ENCODE measurements at places on chromosomes 5 and 9.

DNA sequence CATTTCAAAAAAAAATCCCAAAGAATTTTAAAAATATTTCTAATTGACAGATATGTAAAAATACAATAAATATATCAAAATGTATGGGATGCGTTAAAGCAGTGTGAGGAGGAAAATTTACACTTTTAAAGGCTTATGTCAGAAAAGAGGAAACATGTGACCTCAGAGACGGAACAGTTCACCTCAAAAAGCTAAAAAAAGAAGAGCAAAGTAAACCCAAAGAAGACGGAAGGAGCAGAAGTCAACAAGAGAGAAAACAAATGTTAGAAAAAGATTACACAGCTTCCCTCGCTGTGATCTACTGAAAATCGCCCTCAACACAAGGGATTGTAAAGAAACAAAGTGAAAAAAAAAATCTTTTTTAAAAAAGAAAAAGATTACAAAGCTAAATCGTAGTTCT lies 186.9 kb downstream of the AUH start:
- DNase-seq, result no peak

- no peak for DNase-seq
These were observed 492.2 kb upstream of the ARRDC3 start for GRCh38 chr5:91875196-91875779.

DNA sequence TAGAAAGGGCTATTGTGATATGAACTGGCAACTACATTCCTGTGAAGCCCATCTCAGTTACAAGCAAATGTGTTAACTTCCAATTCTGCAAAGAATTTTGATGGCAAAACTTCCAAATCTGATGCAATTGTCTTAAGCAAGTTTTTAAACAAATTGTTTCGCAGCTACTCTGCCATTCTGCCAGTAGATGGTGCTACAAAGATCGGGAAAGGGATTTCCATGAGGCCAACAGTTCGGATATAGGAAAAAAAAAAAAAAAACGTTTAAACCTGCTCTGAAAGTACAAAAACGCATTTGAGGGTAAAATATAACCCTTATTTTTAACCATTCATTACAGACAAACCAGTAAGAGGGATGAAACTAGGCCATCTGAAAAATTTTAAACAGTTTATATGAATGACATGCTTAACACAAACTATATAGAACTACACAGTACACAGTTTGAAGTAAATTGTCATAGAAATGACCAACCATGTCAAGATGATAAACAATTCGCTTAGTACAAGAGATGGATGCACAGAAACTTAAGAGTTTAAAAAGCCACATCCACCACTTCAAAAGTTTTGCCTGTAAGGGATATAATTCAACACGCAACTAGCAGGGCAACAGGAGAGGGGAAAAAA lies 2.2 kb downstream of the HNRNPA0 start:
- DNase-seq, result no peak

GRCh38 chr5:134578578-134579283 lies 53.3 kb downstream of the JADE2 start:
- no peak for DNase-seq

DNA sequence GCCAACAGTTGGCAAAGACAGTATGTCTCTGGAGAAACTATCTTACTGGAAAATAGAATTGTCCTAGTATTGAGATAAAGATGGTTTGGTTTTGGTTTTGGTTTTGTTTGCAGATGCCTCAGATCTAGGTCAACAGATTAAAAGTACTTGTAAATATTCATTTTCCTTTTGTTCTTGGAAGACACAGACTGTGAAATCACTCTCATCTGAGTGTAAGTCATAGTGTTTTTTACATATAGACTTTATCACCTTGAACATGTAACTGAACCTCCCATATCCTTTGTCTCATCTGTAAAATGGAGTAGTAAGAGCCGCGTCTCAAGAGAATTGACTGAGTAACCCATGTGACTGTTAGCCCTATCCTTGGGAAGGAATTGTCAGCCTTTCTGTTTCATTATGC lies 34.3 kb downstream of the MAP3K1 start:
- DNase-seq, result no peak

DNA sequence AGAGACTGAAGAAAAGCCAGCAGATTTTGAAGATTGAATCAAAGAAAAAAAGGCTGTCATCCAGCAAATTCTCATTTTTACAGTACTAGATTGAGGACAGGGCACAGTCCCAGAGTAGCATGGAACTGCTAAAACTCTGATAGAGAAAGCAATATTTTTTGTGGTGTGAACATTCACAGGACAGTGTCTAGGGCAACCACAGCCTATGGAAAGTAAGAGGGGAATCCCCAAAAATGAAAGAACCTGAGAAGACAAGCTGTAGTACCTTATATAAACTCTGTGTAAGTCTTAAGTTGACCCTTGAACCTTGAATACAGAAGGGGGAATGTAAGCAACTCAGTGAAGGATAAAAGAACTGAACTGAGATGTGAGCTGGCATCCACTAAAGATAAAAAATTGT lies 540.3 kb downstream of the HINT1 start:
- no peak for DNase-seq

- DNase-seq, result no peak
These were observed 41.3 kb downstream of the ROPN1L start for GRCh38 chr5:10482791-10483530.

DNA sequence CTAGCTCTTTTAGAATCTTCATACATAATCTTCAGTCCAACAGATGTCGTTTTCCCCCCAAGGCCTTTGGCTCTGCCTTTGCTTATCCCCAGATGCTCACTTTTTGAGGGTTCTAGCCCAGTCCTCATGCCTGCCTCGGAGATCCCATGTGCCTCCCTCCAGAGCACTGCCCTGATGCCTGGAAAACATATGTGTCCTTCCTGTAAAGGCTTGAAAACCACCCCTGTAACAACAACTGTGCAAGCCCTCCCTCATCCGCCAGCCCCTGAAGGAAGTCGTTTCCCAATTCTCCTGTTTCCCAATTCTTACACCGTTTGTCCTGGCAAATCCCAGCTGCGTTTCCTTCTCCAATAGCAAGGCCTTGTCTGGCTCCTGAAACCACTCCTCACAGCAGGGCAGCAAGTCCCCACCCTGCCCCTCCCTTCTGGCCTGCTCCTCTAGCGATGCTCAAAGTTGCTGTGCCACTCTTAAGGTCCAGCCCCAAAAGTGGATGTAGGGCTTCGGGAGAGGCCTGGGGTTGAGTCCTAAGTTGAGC lies 52.2 kb downstream of the SLC36A1 start:
- no peak for DNase-seq

GRCh38 chr9:98481676-98482075 lies 226.2 kb upstream of the TBC1D2 start:
- no peak for DNase-seq

- no peak for DNase-seq
These were observed 11.8 kb upstream of the MRNIP start for GRCh38 chr5:179870403-179870903.

- DNase-seq, result peak; percentile 88
These were observed 613 bp downstream of the ZBTB5 start for GRCh38 chr9:37464426-37465248.

- no peak for DNase-seq
These were observed 5.0 kb downstream of the NCBP1 start for GRCh38 chr9:97638666-97639065.

GRCh38 chr9:111966861-111967291 lies 70.3 kb downstream of the UGCG start:
- DNase-seq, result no peak

GRCh38 chr5:94485067-94485466 lies 133.3 kb downstream of the KIAA0825 start:
- no peak for DNase-seq

GRCh38 chr9:117156771-117157535 lies 257.9 kb downstream of the ASTN2 start:
- DNase-seq, result no peak

DNA sequence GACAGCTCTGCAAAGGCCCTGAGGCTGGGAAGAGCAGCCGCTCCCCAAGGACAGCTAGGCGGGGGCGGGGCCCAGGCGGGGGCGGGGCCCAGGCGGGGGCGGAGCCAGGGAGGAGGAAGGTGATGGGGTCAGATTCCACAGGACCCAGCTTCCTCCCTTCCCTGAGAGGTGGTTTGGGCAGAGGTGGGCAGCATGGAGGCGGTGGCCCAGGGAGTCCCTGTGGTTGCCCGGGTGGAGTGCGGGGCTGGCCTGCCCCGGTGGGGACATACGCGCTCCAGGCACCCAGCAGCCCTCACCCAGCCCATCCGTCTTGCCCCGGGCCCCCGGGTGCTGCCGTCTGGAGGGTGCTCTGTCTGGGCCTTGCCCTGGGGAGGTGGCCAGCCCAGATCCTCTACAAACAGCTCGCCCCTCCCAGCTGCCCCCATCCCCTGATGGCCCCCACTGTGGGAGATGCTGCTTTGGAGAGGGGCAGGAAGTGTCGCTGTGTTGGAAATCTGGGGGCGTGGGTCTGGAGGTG lies 11.0 kb upstream of the RNU6ATAC start:
- DNase-seq, result no peak

DNA sequence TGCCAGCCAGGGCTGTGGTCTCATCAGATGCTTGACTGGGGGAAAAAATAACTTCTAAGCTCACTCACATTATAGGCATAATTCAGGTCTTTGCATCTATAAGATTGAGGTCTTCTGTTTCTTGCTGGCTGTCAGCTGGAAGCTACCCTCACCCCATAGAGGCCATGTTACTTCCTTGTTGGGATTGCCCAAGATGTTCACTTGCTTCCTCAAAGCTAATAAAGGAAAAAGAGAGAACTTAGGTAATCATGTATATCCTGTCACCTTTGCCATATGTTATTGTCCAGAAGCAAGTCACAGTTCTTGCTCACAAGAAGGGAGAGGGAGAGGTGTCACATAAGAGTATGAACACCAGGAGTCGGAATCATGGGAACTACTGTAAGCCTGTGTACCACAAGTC lies 38.7 kb upstream of the ANKRD34B start:
- DNase-seq, result no peak

- DNase-seq, result no peak
These were observed 6.3 kb upstream of the KCNIP1 start for GRCh38 chr5:170497311-170498038.

GRCh38 chr9:117325110-117325731 lies 89.6 kb downstream of the ASTN2 start:
- DNase-seq, result no peak

DNA sequence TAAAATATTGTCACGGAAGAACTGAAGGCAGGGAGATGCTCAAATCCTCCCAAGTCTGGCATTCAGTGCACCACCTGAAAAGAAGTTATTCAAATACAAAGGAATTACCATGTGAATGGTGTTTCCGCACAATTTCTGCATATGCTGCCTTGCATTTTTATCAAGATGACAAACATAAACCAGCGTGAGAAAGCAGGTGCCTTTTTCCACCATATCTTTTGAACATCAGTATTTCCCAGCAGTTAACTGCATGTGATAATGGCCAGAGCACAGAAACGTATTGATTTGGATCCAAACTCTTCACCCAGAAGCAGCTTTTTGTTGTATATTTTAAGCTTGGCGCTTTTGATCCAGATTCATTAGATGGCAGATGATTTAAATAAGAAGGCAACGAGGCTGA lies 808.0 kb downstream of the TLE1 start:
- DNase-seq, result no peak

DNA sequence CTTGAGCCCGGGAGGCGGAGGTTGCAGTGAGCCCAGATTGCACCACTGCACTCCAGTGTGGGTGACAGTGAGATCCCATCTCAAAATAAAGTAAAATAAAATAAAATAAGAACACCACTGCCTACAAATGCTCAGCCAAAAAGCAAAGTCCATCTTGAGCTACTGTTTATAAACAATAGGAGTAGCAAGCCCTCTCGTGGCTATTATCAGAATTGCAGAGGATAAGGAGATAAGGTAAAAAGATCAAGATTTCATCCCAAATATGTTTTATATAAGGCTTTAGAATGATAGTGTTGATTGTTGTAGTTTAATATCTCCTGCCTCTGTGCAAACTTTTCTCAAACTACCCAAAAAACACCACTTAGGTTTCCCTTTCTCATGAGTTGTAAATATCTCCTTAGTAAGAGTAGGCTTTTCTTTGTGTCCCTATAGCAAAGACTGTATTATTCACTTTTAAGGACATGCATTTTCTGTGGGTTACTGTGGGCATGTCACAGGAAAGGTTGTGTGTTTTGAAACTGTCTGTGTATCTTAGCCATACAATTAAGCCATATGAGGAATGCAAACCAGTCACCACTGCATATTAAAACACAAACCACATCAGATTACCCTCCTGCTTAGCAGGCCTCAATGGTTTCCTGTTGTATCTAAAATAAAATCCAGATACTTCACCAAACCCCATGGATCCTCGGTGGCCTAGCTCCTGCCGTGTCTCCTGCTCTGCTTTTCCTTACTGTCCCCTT lies 31.8 kb upstream of the CKS2 start:
- no peak for DNase-seq

DNA sequence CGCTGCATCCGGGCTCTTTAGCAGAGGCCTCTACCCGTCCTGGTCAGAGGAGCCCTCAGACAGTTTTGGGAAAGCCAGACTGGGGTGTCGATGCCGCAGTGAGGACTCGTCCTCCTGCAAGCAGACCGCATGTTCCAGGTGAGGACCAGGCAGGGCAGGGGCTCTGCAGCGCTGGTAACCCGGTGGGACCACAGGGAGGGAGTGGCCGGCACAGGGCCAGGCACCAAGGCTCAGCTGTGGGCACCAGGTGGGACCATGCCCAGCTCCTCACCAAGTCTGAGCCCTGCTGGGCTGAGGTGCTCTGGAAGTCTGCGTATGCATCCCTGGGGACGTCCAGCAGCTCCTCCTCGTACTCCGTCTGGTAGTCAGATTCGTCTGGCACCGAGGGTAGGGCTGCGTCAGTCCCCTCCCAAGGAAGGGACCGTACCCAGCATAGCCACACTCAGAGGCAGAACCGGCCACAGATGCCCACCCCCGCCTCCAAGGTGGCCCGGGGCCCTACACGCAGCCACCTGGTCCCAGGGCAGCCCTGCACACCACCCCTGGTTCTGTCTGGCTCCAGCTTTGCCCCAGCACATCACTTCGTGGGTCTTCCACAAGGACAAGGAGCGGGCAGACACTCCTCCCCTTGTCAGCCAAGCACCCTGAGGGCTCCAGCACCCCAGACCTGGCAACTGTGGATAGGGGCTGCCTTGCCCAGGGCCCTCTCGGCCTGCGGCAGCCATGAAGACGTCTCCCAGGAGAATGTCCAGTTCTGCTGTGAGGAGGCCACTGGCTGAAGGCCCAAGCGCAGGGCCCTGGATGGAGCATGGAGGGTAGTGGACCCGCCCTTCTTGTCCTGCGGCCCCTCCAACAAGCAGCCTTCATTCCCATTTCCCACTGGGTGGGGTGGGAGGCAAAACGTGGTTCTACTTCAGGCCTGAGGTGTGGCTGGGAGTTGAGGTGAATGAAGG lies 1.5 kb upstream of the NSMF start:
- DNase-seq, result no peak

- no peak for DNase-seq
These were observed 1.0 kb downstream of the ANKH start for GRCh38 chr5:14870337-14871213.

GRCh38 chr5:39714036-39714698 lies 289.4 kb upstream of the DAB2 start:
- DNase-seq, result no peak

GRCh38 chr9:3508521-3509291 lies 17.1 kb downstream of the RFX3 start:
- no peak for DNase-seq

GRCh38 chr5:112738191-112738560 lies 491 bp downstream of the APC start:
- no peak for DNase-seq

- peak; percentile 78 for DNase-seq
These were observed 74.5 kb downstream of the ADAMTS2 start for GRCh38 chr5:179270581-179271427.

Data from suprapubic skin (tissue), 4 donors.